ENCODE measurements at places on chromosomes 1 and 21.

- DNase-seq: no peak
Measured at GRCh38 chr1:230185076-230186001, 118.3 kb downstream of the GALNT2 start.

- no peak for DNase-seq
Measured at GRCh38 chr1:9589719-9590157, 1.0 kb downstream of the TMEM201 start.

- DNase-seq: peak; percentile 18
Measured at GRCh38 chr1:9615316-9616063, 26.8 kb downstream of the TMEM201 start.

DNA sequence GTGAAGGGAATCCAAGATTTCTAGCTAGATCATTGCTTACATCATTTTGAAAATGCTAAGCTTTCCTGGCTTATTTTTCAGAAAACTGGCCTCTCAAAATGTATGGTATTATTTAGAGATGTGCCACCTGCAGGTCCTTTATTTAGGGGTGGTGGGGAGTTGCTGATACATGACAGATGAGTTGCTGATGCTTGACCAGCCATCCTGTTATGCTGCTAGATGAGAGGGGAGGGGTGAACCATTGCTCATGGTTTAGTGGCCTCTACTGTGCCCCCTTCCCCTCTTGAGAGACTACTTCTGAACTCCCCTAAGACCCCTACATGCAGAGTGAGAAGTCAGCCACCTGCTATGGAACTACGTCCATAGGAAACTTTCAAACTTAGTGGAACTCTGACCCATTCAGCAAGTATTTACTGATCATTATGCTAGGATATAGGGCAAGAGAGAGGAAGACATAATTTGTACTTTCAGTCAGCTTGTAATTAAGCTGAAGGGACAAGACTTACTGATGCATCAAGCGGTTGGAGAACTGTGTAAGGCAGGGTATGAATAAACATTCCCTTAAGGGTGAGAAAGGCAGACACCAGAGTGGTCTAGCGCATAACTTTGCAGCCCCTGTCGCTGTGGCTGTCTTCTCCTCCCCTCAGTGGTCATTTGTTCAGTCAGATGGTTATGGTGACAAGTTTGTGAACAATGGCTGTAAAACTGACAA is 34.6 kb downstream of the SLAMF6 start:
- no peak for DNase-seq

GRCh38 chr1:36881541-36881940 is 152.8 kb downstream of the GRIK3 start:
- DNase-seq: no peak

DNA sequence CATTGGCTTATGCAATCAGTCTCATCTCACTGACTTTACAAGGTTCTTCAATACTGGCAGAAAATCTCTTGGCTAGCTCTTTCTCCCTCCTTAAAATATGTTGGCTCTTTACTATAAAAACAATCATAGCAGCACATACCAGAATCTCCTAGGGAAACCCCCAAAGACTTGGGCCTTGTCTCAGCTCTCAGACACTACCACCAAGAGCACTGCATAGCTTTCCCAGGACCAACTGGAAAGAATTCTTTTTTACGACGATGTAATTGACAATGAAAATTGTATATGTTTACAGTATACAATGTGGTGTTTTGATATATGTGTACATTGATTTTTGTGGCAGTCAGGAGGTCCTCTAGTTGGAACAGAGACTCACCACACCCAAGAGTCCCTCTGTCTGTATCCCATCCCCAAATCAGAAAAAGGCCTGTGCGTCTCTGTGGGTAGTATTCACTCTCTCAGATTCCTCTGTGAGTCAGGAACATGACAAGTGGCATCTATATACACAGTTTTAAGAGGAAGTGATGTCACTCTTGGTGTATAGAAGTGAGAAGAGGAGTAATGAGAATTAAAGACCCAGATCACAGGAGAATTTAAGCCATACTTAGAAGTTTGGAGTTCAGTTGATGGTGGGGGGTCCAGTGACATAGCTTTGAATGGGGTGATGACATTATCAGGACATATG is 21.1 kb downstream of the SMAP2 start:
- DNase-seq: no peak

DNA sequence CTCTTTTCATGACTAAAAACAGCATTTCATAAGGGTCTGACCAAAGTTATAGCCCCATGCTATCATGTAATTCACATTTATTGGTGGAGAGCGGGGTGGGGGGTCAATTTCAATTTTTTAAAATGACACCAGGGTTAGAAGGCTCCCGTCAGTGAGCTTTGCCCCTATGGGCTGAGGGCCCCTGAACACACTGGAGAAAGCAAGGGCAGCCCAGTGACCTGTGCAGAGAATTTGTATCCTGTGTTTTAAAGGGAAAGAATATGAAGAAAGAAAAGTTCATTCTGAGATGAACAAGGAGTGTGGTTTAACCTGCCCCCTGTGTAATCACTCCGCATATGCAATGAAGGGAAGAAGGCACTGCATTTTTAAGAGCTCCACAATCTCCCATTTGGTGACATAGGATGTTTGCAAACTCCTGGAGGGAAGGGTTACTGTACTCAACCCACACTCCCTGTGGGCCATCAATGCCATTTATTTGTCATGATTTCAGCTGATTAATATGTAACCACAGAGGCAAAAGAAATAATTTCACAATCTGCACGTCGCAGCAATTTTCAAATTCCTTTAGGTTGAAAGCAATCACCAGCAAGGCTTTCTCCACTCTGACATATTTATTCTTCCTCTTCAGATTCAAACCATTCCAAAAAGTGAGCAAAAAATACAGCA is 95.6 kb downstream of the ZNF281 start:
- DNase-seq: no peak

DNA sequence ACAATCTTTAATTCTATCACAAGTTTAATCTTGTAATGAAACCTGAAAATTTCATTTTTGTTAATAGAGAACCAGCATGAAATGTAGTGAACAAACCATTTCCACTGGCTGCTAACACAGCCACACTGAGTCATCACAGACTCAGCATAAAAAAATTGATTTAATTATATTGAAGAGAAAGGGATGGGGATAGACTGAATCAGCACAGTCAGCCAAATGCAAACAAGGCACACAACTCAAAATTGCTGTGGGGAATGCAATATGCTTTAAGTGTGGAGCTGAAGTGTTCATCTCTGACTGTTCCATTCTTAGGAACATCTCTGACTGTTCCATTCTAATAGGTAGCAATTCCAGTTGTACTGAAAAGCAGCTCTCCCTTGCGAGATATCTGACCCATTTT is 299.8 kb downstream of the MRPL39 start:
- no peak for DNase-seq

DNA sequence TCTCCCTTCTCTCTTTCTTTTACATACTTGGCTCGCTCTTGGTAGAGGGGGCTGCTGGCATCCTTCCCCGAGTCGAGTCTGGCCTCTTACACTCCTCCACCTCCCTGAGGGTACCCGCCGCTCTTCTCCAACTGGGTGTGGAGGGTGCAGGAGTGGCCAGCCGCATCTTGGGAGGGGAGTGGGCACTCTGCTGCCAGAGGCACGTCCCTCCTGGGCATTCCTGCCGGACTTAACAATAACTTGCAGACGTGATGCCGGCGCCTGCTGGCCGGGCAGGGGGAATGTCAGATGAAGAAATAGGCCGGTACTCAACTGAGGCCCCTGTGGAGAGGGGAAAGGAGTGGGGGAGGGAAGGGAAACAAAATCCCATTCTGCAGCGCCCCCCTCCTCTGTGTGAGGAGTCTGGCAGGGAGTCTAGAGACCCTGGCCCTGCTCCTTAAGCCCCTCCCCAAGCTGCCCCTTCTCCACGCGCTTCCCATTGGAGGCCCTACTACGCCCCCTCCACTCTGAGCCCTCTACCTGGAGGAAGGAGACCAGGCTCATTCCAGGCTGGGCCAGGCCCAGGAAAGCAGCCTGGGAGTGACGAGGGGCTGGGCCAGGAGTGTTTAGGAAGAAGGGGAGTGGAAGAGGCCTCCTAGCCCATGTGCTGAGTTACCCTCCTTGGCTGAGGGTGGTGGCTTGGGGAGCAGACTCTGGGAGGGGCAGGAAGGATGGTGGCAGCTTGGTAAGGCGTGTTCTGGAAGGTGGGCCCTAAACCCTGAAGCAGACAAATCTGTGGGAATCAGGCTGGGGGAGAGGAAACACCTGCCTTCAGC is 1.8 kb downstream of the ATP2B4 start:
- no peak for DNase-seq

DNA sequence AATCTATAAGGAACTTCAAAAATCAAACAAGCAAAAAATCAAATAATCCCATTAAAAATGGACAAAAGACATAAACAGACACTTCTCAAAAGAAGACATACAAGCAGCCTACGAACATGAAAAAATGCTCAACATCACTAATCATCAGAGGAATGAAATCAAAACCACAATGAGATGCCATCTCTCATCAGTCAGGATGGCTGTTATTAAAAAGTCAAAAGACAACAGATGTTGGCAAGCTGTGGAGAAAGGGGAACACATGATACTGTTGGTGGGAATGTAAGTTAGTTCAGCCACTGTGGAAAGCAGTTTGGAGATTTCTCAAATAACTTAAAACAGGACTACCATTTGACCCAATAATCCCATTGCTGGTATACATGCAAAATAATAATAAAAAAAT is 226.4 kb downstream of the S1PR1 start:
- DNase-seq: no peak

- DNase-seq: no peak
Measured at GRCh38 chr1:2875707-2876561, 74.4 kb upstream of the TTC34 start.

DNA sequence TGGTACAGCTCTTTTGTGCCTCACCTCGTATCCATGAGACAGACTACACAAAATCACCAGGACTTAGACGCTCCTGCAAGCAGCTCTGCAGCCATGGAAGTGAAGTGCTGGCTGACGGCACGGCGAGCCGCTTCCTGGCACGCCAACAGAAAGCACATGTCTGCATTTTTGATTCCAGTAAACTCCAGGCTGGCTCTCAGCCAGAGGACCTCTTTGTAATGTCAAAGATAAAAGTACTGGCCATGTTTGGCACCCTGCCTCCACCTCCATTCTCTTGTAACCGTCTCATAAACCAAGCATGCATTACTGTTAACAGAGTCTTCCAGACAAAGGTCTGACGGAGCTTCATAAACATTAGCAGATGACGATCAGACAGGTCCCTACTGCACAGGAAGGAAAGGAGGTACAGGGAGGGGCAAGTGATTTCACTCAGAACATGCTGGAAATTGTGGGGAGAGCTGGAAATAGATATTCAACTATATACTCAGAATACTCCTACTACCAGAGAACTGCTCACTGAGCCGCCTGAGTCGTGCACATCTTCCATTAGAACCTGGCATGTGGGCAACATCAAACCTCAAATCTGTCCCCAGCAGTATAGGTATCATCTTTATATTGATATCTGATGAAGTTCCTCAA is 632.0 kb downstream of the SMYD3 start:
- peak; percentile 59 for DNase-seq

GRCh38 chr1:111030590-111030989 is 66.9 kb upstream of the LRIF1 start:
- peak; percentile 16 for DNase-seq

- DNase-seq: no peak
Measured at GRCh38 chr21:33948951-33949444, 33.4 kb upstream of the ATP5PO start.

- no peak for DNase-seq
Measured at GRCh38 chr1:17763417-17763816, 8.3 kb downstream of the ACTL8 start.

GRCh38 chr1:160227034-160227433 is 21.9 kb downstream of the PEA15 start:
- DNase-seq: no peak

GRCh38 chr1:193458628-193459027 is 272.2 kb upstream of the B3GALT2 start:
- DNase-seq: peak; percentile 58

- DNase-seq: peak; percentile 54
Measured at GRCh38 chr1:160544647-160545046, 21.6 kb upstream of the SLAMF6 start.

DNA sequence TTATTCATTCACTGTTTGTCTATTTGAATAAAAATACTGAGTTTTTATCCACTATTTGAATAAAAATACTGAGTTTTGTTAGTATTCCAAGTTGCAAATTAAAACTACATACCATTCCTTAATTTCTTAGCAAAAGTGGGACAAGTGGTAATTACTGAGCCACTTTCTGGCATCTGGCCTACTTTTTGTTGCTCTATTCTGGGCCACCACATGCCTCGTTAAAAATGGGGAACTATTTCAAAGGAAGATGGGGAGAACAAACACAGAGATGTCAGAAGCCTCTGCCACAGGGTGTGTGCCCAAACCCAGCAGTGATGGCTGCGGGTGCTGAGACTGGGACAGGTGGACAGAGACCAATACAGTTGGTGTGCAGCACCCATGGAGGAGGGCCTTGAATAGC is 14.6 kb downstream of the PIGP start:
- DNase-seq: no peak

- no peak for DNase-seq
Measured at GRCh38 chr21:32423320-32424190, 11.0 kb downstream of the EVA1C start.

- DNase-seq: no peak
Measured at GRCh38 chr1:55214934-55215193, 300 bp downstream of the USP24 start.

GRCh38 chr1:220789532-220790147 is 2.9 kb downstream of the MTARC1 start:
- DNase-seq: no peak

GRCh38 chr1:36522021-36522420 is 39.3 kb upstream of the CSF3R start:
- DNase-seq: no peak

GRCh38 chr1:60835649-60836048 is 246.7 kb upstream of the NFIA start:
- DNase-seq: no peak

DNA sequence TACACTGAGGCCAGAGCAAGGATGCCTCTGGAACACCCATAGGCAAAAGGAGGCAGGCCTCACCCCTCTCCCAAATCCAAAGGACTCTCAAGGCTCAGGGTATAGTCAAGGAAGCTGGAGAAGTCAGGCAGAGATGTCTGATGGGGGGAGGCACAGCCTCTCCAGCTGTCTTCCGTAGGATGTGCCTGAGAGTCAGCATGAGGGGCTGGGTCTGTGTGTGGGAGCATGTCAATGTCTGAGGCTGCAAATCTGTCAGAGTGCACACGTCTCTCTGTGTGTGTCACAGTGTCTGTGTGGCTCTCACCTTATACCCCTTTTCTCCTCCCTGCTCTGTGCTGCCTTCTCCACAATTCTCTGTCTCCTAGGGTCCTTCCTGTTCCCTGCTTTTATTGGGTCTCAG is 4.0 kb downstream of the HPCAL4 start:
- no peak for DNase-seq

Data from COLO829 (cell line).